ENCODE measurements at places on chromosomes 7 and 10. TPM values are rescaled to one million over a fixed set of nuclear protein-coding genes. Genes with fewer than 3 reads are reported as not detected.

DNA sequence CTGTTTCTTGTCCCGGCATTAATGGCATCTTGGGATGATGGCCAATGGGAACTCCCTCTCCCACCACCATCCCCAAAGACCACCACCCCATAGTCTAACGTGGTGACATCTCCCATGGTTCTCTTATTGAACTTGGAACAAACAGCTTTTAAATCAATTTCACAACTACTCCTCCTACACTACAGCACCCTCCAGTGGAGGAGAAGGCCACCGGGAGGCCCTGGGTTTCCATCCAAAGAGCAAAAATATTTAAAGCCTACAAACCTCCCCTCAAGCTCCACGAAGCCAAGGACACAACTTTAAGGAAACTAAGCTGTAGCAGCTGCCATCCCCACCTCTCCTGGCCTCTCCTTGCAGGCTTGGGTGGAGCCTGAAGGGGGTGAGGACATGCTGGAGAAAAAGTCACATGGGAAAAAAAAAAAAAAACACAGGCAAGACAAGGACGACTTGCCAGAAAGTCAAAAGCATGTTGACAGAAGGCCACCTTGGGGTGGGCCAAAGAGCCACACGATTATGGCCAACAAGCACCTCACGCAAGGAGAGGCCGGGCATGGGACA, 94.0 kb upstream of the LANCL2 start:
- H3K27me3 ChIP-seq = no peaks in the 10 kb centered on the region
- H3K36me3 ChIP-seq = no peaks in the 10 kb centered on the region
- no peak overlapping the region for H3K4me3 ChIP-seq
- DNase-seq = no peak
- H3K27ac ChIP-seq = no peak overlapping the region

ZSWIM8 gene
- 66.2 TPM for total RNA-seq

ATP6V0A4 gene
- not detected for total RNA-seq

CLCN1 gene
- not detected for total RNA-seq

DNA sequence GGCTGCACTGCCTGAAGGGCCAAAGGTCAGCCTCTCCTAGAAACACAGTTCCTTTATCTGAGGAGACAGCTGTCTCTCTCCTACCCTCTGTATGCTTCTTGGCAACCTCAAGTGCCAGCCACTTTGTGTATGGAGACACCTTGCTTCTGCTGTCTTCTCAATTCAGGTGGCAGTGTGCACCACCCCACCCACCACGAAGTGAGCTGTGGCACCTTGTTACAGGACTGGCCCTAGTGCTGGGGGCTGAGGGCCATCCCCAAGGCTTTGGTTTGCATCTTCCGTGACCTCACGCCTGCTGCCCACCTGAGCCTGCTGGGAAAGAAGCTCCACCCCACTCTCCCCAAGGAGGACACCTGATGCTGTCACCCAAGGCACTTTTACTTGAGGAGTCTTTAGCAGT, 47.1 kb upstream of the LRRC4 start:
- H3K27ac ChIP-seq = no peak overlapping the region
- H3K27me3 ChIP-seq = no peaks in the 10 kb centered on the region
- no peak overlapping the region for H3K4me3 ChIP-seq
- peaks cover 15% of the 10 kb centered on the region for H3K4me1 ChIP-seq
- DNase-seq = no peak

- no peak overlapping the region for H3K27ac ChIP-seq
- no peak for DNase-seq
- peaks cover 2% of the 10 kb centered on the region for H3K36me3 ChIP-seq
- no peaks in the 10 kb centered on the region for H3K27me3 ChIP-seq
- no peaks in the 10 kb centered on the region for H3K4me1 ChIP-seq
These were observed 94.0 kb downstream of the MMRN2 start for GRCh38 chr10:86863484-86863842.

DNA sequence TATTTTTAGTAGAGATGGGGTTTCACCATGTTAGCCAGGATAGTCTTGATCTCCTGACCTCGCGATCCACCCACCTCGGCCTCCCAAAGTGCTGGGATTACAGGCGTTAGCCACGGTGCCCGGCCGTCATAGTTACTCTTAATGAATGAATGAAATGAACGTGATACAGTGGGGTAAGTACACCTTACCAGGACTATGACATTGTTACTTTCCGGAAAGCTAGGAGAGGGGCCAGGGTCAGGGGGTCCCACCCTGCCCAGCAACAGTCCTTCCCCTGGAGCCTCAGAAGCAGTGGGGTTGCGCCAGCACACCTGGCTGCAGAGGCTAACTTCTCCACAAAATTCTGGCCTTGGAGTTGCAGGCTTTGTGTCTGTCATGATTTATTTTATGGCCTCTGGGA, 21.4 kb downstream of the VSTM4 start:
- H3K36me3 ChIP-seq = peaks cover 1% of the 10 kb centered on the region
- H3K4me1 ChIP-seq = no peaks in the 10 kb centered on the region
- H3K4me3 ChIP-seq = no peak overlapping the region
- no peaks in the 10 kb centered on the region for H3K27me3 ChIP-seq

- H3K27me3 ChIP-seq = no peaks in the 10 kb centered on the region
- no peak overlapping the region for H3K4me3 ChIP-seq
- H3K27ac ChIP-seq = no peak overlapping the region
- no peaks in the 10 kb centered on the region for H3K36me3 ChIP-seq
- H3K4me1 ChIP-seq = no peaks in the 10 kb centered on the region
These were observed 111.3 kb downstream of the SLIT1 start for GRCh38 chr10:97074256-97075145.

- H3K27me3 ChIP-seq = no peaks in the 10 kb centered on the region
- no peaks in the 10 kb centered on the region for H3K36me3 ChIP-seq
- H3K4me3 ChIP-seq = no peak overlapping the region
- H3K4me1 ChIP-seq = no peaks in the 10 kb centered on the region
These were observed 41.1 kb downstream of the BLVRA start for GRCh38 chr7:43799605-43800004.

TMEM270 gene
- total RNA-seq = not detected

C10orf105 gene
- not detected for total RNA-seq

RELN gene
- 39.3 TPM for total RNA-seq

- H3K27me3 ChIP-seq = no peaks in the 10 kb centered on the region
- no peak for DNase-seq
- no peak overlapping the region for H3K4me3 ChIP-seq
- H3K4me1 ChIP-seq = no peaks in the 10 kb centered on the region
These were observed 511.4 kb downstream of the XPNPEP1 start for GRCh38 chr10:109411917-109412316.

- H3K27ac ChIP-seq = peak overlapping the region; percentile 25
- H3K4me3 ChIP-seq = peak overlapping the region; percentile 41
- no peaks in the 10 kb centered on the region for H3K36me3 ChIP-seq
- no peaks in the 10 kb centered on the region for H3K27me3 ChIP-seq
- peaks cover 8% of the 10 kb centered on the region for H3K4me1 ChIP-seq
These were observed 41.8 kb downstream of the KLHDC10 start for GRCh38 chr7:130112093-130112492.

NANOS1 gene
- 1.1 TPM for total RNA-seq

GRCh38 chr10:11002916-11003315, 14.8 kb upstream of the CELF2 start:
- H3K4me1 ChIP-seq = no peaks in the 10 kb centered on the region
- no peak overlapping the region for H3K27ac ChIP-seq
- peaks cover 4% of the 10 kb centered on the region for H3K27me3 ChIP-seq

SUN3 gene
- not detected for total RNA-seq

TSPAN12 gene
- 16.6 TPM for total RNA-seq

ZNF736 gene
- total RNA-seq = 9.5 TPM

CNPY1 gene
- total RNA-seq = not detected

GRCh38 chr7:106294334-106294733, 9.6 kb upstream of the NAMPT start:
- H3K4me3 ChIP-seq = no peak overlapping the region
- no peaks in the 10 kb centered on the region for H3K36me3 ChIP-seq
- no peak for DNase-seq
- H3K4me1 ChIP-seq = no peaks in the 10 kb centered on the region
- H3K27me3 ChIP-seq = no peaks in the 10 kb centered on the region

GRCh38 chr7:17150018-17150417, 148.4 kb upstream of the AHR start:
- no peak for DNase-seq
- H3K27ac ChIP-seq = no peak overlapping the region
- H3K4me1 ChIP-seq = no peaks in the 10 kb centered on the region
- no peak overlapping the region for H3K4me3 ChIP-seq

DNA sequence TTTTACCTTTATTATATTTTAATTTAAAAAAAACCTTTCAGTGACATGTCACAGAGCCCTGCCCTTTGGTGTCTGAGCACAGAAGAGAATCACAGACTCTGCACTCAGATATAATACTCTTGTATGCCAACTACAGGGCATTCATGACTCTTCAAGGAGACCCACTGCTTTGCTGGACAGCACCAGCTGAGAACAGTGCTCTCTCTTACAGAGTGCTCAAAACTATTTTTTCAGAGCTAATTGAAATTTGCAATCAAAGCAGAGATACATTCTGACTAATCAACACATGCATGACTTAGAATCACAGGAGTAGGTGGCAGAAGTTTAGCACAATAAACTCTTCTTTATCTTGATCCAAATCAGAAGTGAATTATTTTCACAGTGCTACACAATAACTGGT, 99.1 kb downstream of the OSBPL3 start:
- no peaks in the 10 kb centered on the region for H3K4me1 ChIP-seq
- H3K36me3 ChIP-seq = no peaks in the 10 kb centered on the region
- DNase-seq = no peak
- no peak overlapping the region for H3K4me3 ChIP-seq

- no peaks in the 10 kb centered on the region for H3K36me3 ChIP-seq
- DNase-seq = no peak
- H3K4me3 ChIP-seq = no peak overlapping the region
These were observed 1.1 kb upstream of the HOXA3 start for GRCh38 chr7:27153526-27153925.

GRCh38 chr7:5792792-5793191, 11.3 kb upstream of the RNF216 start:
- no peaks in the 10 kb centered on the region for H3K36me3 ChIP-seq
- no peaks in the 10 kb centered on the region for H3K27me3 ChIP-seq
- no peaks in the 10 kb centered on the region for H3K4me1 ChIP-seq
- no peak overlapping the region for H3K27ac ChIP-seq
- DNase-seq = no peak

- H3K4me1 ChIP-seq = no peaks in the 10 kb centered on the region
- H3K27me3 ChIP-seq = no peaks in the 10 kb centered on the region
- no peak overlapping the region for H3K4me3 ChIP-seq
- DNase-seq = no peak
- no peak overlapping the region for H3K27ac ChIP-seq
These were observed 19.1 kb downstream of the ADAM12 start for GRCh38 chr10:126369125-126369710.

DNA sequence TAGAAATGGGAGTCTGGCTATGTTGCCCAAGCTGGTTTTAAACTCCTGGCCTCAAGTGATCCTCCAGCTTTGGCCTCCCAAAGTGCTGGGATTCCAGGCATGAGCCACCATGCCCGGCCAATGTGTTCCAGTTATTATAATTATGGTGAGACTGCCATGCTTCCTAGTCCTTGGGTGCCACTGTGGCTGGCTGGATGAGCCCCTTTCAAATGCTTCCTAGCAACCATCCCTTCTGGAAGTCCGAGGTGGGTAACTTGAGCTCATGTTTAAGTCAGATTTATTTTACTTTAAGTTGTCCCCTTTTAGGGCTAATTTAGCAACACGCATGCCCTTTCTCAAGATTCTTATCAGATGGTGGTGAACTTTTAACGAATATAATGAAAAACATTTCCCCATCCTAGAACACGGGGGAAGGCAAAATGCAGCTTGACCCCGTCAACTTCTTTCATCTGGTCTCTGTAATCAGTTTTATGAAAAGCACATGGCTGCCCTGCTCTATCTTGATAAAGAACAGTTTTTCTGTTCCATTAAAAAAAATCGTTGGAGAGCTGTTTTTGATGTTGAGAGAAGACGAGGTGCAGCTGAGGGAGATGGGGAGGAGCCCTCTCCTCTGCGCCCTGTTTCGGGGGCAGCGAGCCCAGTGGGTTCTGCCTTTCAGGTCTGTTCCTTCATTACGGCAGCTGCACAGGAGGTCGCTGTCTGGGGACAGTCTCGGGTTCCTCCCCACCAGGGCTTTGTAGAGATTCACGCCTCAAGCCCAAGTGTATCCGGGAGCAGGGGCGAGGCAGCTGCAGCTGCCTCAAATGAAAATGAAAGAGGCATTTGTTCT, 61.0 kb upstream of the MKI67 start:
- H3K36me3 ChIP-seq = no peaks in the 10 kb centered on the region
- H3K27me3 ChIP-seq = no peaks in the 10 kb centered on the region
- H3K4me1 ChIP-seq = no peaks in the 10 kb centered on the region
- no peak for DNase-seq
- H3K4me3 ChIP-seq = no peak overlapping the region
- no peak overlapping the region for H3K27ac ChIP-seq

PRSS2 gene
- total RNA-seq = not detected

DNA sequence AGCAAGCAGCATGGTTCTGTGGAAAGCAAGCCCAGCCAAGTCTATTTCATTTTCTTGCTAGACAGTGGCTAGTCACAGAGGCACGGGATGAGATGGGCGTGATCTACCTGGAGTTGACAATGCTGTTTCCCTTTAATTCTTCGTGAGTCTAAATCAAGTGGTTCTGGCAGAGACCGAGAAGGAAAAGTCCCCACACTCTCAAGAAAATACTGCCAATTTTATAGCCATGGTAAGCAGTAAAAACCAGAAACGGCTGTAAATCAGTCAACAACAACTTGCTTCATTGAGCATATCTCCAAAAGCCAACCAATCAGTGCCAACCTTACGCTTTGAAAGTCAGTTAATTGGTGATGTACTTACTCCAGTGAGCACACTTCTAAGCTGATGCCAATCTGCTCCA, 223.4 kb downstream of the SEC23IP start:
- H3K27me3 ChIP-seq = no peaks in the 10 kb centered on the region
- no peak overlapping the region for H3K4me3 ChIP-seq
- H3K27ac ChIP-seq = no peak overlapping the region

FRMD4A gene
- 34.3 TPM for total RNA-seq

DNA sequence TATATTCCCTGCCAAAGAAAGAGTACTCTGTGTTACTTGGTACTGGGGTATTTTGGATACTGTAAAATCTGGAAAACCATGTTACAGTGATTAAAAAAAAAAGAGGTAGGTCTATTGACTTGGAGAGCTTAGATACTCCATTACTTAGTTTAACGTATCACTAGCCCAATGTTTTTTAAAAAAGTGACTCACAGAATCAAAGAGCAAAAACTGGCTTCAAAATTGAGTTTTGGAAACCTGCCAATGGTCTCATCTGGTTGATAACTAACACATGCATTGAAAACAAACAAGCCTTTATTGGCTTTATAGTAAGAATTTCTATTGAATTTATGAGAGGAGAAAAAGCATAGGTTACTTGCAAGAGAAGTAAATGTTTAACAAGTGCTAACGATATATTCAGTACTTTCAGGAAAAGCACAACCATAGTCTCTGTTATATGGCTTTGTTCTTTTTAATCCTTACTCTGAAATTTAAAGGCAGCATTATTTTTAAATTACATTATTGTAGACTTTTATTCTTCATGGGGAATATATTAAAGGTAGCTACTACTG, 563.3 kb upstream of the SORCS1 start:
- H3K4me3 ChIP-seq = no peak overlapping the region
- DNase-seq = no peak
- no peak overlapping the region for H3K27ac ChIP-seq
- no peaks in the 10 kb centered on the region for H3K27me3 ChIP-seq

ZCCHC24 gene
- 7.8 TPM for total RNA-seq

EPHA1 gene
- total RNA-seq = 12.0 TPM

Data from liver (tissue), 10 donors.